ENCODE measurements at places on chromosomes 4 and X.

GRCh38 chr4:14087459-14087858 lies 459.9 kb upstream of the BOD1L1 start:
- no peak for DNase-seq

- DNase-seq, result no peak
Measured at GRCh38 chrX:7076245-7076661, 71.3 kb upstream of the STS start.

GRCh38 chr4:129839687-129840086 lies 743.7 kb downstream of the C4orf33 start:
- DNase-seq, result no peak

DNA sequence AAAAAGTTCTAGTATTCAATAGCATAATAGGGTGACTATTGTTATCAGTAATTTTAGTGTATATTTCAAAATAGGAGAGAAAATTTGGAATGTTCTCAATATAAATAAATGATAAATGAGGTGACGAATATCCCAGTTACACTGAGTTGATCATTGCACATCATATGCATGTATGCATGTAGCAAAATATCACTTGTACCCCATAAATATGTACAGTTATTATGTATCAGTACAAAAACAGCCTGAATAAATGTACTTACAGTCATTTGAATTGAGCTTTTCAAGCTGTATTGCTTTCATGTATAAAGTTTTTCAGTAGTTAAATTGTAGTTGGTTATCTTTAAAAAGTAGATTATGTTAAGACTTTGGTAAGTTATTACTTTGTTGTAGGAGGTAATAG lies 12.6 kb downstream of the CISD2 start:
- no peak for DNase-seq

- no peak for DNase-seq
Measured at GRCh38 chr4:140952717-140953116, 180.6 kb downstream of the RNF150 start.

DNA sequence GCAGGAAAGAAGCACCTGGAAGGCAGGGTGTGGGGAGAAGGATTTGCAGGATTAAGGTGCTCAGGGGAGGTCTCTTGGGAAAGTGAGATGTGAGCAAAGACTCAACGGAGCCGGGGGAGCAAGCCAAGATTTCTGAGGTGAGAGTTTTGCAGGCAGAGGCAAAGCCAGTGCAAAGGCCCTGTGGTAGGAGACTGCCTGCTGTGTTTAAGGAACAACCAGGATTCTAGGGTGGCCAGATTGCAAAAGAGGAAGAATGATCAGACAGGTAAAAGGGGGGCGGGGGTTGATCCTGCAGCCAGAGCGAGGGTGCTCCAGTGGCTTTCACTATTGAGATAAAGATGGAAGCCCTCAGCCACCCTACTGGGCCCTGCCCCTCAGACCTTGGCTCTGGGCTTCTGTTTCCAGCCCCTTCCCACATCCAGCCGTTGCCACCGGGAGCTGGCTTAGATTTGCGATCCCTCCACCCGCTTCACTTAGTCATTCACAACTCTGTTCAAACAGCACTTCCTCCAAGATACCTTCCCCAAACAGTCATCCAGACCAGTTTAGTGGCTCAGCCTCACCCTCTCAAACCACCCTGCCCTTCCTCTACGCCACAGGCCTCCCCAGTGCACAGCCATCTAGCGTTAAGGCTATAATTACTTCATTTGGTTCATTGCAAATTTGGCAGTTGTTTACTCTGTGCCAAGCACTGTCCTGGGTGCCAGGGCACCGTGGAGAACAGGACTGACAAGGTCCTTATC lies 23.3 kb upstream of the BCOR start:
- no peak for DNase-seq

DNA sequence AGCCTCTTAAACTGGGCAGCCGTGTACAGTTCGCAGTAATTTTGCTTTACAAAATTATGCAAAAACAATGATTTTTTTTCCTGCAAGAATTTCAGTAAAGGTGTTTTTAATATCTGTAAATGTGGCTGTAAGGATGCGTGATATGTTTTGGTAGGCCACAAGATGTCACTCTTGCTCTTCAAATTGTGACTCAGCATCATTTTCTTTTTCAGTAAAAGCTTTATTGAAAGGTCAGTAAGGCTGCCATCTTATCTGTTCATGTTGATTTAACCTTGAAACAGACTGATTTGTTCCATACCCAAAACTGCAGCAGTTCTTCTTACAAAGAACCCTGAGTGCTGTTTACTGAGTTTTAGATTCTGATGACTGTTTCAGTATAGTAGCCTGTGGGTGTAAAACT lies 39.9 kb downstream of the TXLNG start:
- no peak for DNase-seq

DNA sequence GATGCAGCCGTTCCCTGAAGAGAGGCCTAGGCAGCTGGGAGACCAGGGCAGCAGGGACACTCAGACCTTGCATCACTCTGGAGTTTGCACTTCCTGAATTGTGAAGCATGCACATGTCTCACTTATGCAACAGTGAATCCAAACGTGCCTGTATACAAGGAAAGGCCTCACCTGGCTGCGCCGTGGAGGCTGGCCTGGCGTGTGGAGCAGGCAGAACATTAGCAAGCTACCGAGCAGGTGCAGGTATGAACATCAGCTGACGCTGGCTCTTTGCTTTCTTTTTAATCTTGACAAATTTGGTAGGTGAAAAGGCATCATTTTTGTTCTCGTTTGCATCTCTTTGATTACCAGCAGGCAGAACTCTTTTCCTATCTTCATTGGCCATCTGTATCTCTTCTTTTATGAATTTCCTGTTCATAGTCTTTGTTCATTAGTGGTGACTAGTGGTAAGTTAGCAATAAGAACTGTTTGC lies 37.1 kb upstream of the IRAK1 start:
- DNase-seq, result no peak

DNA sequence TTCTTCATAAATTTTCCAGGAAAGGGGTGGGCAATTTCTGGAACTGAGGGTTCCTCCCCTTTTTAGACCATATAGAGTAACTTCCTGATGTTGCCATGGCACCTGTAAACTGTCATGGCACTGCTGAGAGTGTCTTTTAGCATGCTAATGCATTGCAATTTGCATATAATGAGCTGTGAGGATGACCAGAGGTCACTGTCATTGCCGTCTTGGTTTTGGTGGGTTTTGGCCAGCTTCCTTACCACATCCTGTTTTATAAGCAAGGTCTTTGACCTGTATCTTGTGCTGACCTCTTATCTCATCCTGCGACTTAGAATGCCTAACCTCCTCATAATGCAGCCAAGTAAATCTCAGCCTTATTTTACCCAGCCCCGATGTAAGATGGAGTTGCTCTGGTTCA lies 577.8 kb downstream of the NLGN4X start:
- DNase-seq, result no peak

- DNase-seq, result no peak
Measured at GRCh38 chr4:13329963-13330362, 154.2 kb downstream of the RAB28 start.

- peak; percentile 9 for DNase-seq
Measured at GRCh38 chr4:128812442-128813235, 3.1 kb downstream of the JADE1 start.

- no peak for DNase-seq
Measured at GRCh38 chr4:74366367-74366911, 1.5 kb downstream of the EREG start.
